Stromal cell of bone marrow (primary cell): ENCODE measurements at places on chromosomes 6 and 20.

DNA sequence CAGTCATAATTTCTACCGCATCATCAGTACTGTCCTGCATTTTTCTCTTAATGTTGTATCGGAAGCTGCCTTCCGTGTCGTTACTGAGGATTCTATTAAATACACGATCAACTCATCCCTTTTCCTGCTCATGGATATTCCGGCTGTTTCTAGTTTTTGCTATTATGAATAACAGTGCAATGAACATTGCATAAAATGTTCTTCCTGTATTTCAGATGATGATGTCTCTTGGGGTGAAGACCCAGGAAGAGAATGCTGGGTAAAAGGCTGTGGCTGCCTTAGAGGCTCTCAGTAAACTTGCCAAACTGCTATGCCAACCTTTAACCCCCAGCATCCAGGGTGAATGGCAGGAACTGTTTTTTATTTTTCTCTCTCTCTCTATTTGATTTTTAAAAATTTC, 24.1 kb upstream of the EPB41L1 start:
- no peak for DNase-seq

DNA sequence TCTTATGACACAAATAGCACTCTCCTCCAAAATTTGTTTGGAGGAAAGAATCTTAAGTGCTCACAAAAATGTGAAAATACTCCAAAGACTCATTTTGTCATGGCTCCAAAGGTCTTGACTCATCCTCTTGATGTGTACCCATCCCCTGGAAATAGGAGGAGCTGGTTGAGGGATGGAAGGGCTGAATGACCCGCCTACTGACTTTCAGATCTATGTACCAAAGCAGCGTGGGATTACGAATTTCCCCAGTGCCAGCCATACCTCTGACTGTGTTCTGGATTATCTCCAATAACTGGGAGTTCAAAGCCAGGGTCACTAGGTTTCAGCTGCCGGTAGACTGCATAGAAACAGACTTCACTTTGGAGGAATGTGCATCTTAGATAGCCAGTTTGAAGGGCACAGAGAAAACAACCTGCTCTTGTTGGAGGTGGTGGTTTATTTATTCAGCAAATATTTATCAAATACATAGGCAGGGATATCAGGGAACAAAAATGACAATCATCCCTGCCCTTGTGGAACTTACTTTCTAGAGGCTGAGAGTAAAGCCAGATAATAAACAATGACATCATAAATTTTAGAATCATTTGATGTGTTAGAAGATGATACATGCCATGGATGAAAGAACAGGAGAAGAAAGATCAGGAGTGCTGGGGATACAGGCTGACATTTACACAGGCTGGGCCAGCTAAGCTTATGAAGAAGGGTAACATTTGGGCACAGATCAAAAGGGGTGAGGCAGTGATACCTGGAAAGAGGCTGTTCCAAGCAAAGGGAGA, 246.6 kb downstream of the TBXT start:
- no peak for DNase-seq

- DNase-seq = no peak
Measured at GRCh38 chr6:43544461-43544860, 27.6 kb downstream of the POLR1C start.

DNA sequence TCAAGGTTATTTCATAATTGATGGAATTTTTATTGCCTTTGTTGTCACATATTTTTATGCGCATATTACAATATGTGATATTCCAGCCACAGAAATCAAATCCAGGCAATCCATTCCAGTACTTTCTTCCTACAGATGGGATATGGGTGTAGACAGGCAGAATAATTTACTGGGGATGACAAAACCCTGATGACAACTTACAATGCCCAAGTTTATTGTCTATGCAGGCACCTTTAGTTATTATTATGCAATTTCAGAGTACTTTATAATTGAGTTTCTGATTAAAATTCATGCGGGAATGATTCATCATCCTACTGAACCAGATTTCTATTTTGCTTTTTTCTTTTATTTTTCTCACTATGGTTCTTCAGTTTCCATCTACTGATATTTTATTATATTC, 358.7 kb downstream of the LMBRD1 start:
- DNase-seq = no peak

DNA sequence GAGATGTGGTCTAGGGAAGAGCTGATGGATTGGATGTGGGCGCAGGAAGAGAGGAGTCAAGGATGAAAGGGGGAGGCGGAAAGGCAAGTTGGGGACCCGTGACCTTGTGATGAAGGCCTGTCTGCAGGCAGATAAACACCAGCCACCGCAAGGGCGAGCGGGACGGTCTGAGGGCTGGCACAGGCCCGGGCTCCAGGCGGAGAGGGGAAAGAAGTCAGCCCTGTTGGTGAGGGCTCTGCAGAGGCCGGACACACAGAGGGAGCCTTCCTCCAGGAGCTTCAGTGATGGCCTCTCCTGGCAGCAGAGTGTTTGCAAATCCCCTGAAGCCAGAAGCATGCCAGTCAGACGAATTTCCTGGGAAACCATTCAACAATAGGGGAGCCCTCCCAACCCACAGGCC, 112.2 kb downstream of the ZDHHC14 start:
- DNase-seq = no peak
